ENCODE measurements at places on chromosomes 3 and 15.

GRCh38 chr15:63519548-63520178 is 15.3 kb downstream of the USP3 start:
- no peak for DNase-seq

DNA sequence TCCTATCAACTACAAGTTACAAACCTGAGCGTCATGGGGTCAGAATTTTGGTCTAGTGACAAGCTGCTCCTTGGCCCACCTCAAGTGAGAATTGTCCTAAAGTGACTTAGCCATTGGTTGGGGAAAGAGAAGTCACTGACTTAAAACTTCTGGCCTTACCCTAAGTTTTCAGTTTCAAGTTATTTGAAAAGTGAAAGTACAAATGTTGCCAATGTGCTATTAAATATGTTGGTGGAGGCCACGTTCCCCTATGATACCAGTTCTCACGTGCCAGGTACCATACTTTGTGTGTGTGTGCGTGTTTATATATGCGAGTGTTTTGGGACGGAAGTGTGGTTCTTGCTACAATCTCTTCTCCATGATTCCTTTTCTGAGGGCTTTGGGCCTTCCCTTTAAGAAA is 22.6 kb upstream of the RASGRP1 start:
- no peak for DNase-seq

DNA sequence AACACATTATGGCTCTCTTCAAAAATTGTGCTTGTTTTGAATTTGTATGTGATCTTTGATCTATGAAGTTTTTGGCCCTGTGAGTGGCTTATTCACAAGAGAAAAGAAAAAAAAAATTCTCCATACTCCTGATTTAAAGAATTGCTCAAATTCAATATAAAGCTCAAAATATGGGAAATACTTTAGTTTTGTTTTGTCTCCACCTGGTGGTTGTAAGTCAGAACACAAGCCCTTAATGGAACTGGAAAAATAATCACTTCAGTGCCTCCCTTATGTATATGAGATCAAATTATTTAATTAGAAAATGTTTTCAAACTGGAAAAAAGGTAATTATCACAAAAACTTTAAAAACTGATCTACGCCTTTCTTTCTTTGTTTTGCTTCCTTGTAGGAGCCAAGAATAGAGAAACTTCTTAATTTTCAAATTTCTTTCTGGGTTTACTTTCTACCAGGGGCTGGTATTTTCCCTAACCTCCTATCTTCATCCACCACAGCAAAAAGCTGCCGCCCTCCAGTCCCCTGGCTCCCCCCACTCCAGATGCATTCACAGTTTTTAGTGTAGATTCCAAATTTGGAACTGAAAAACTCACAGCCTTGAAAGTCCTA is 50.6 kb downstream of the SERP1 start:
- DNase-seq = no peak

GRCh38 chr3:12741209-12741608 is 17.9 kb downstream of the TMEM40 start:
- no peak for DNase-seq

GRCh38 chr3:186909078-186909853 is 21.1 kb upstream of the ST6GAL1 start:
- DNase-seq = no peak

DNA sequence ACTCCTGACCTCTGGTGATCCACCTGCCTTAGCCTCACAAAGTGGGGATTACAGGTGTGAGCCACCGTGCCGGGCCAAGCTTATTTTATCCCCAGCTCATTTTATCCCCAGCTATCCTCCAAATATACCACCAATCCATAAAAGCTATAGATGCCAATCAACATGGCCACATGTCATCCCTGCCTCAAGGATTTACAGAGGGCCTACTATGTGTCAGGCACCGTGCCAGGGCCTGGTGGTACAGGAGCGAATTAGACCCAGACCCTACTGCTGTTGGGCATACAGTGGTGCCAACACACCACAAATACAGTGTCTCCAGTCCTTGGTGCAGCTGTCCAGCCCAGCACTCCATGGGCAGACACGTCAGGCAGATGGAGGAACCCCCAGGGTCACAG is 73.4 kb downstream of the SCN5A start:
- no peak for DNase-seq
